ENCODE measurements at places on chromosomes 6 and 20. TPM values are rescaled to one million over a fixed set of nuclear protein-coding genes. Genes with fewer than 3 reads are reported as not detected.

- no peaks in the 10 kb centered on the region for H3K27me3 ChIP-seq
- H3K4me1 ChIP-seq: no peaks in the 10 kb centered on the region
- no peaks in the 10 kb centered on the region for H3K36me3 ChIP-seq
- no peak overlapping the region for H3K27ac ChIP-seq
- no peak overlapping the region for H3K4me3 ChIP-seq
- no peak for DNase-seq
Observed at GRCh38 chr6:69308584-69308983, 488.2 kb downstream of the LMBRD1 start.

GRCh38 chr6:168597471-168597875 lies 156.5 kb downstream of the SMOC2 start:
- no peaks in the 10 kb centered on the region for H3K36me3 ChIP-seq
- H3K27ac ChIP-seq: no peak overlapping the region
- no peak overlapping the region for H3K4me3 ChIP-seq
- DNase-seq: no peak
- H3K4me1 ChIP-seq: no peaks in the 10 kb centered on the region

The HLA-DRB1 gene
- total RNA-seq: 13.2 TPM

- H3K4me1 ChIP-seq: no peaks in the 10 kb centered on the region
- H3K27ac ChIP-seq: no peak overlapping the region
- H3K27me3 ChIP-seq: no peaks in the 10 kb centered on the region
- H3K4me3 ChIP-seq: no peak overlapping the region
Observed at GRCh38 chr6:114747995-114748625, 405.3 kb upstream of the HS3ST5 start.

GRCh38 chr6:130575971-130576370 lies 210.2 kb downstream of the TMEM200A start:
- H3K36me3 ChIP-seq: no peaks in the 10 kb centered on the region
- DNase-seq: no peak
- no peaks in the 10 kb centered on the region for H3K4me1 ChIP-seq
- no peaks in the 10 kb centered on the region for H3K27me3 ChIP-seq

- H3K4me3 ChIP-seq: no peak overlapping the region
- no peaks in the 10 kb centered on the region for H3K27me3 ChIP-seq
- no peaks in the 10 kb centered on the region for H3K36me3 ChIP-seq
- DNase-seq: no peak
Observed at GRCh38 chr6:130105996-130106704, 87.8 kb downstream of the L3MBTL3 start.

The NTSR1 gene
- 0.74 TPM for total RNA-seq

The TUBB1 gene
- 0.06 TPM for total RNA-seq

DNA sequence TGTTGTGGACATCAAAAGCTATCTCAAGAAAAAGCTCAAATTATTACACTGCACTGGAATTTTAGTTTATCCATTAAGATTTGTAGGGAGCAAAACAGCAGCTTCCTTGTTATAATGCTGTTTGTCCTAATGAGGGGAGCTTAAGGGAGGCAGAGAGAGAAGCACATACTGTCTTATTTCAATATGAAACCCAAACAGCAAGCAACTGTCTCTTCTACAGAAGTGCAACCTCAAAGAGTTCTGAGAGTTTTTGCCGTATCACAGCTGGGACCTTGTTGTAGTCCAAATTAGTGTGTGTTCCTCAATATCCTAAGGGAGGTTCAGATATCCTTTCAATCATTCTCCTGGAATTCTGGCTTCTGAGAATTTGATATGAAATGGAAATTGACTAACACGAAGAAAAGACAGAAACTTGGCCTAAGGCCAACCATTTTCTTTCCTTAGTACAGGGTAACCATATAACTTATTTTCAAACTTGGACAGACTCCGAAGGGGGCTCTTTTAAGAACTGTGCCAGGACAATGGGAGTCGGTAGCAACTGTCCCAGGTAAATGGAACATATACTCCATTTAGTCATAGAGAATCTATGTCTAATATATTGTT lies 149.3 kb upstream of the CCN2 start:
- DNase-seq: no peak
- H3K27ac ChIP-seq: no peak overlapping the region
- no peak overlapping the region for H3K4me3 ChIP-seq
- H3K27me3 ChIP-seq: no peaks in the 10 kb centered on the region
- H3K4me1 ChIP-seq: no peaks in the 10 kb centered on the region

DNA sequence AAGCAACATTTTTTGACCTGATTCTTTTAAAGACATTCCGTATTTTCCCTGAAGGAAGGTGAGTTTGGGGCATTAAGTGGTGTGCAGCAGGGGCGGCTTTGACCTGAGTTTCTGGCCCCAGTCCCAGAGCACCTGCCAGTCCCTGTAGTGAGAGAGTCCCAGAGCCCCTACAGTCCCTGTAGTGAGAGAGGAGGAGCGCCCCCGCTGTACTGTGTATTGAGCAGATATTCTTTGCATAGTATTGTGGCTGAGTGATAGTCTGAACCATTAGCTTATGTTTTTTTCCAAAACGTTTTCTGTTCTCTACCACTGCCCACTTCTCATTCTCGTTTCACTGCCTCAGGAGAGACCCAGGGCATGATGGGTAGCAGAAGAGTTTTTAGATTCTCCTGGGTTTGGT lies 17.2 kb upstream of the SH3BGRL2 start:
- H3K4me3 ChIP-seq: no peak overlapping the region
- no peaks in the 10 kb centered on the region for H3K4me1 ChIP-seq
- H3K27ac ChIP-seq: no peak overlapping the region
- no peak for DNase-seq
- no peaks in the 10 kb centered on the region for H3K27me3 ChIP-seq

GRCh38 chr20:20710443-20711315 lies 1.8 kb downstream of the RALGAPA2 start:
- peaks cover 38% of the 10 kb centered on the region for H3K4me1 ChIP-seq
- H3K27me3 ChIP-seq: no peaks in the 10 kb centered on the region
- DNase-seq: peak; percentile 59

- no peaks in the 10 kb centered on the region for H3K27me3 ChIP-seq
- H3K27ac ChIP-seq: no peak overlapping the region
- H3K36me3 ChIP-seq: no peaks in the 10 kb centered on the region
- H3K4me3 ChIP-seq: no peak overlapping the region
- DNase-seq: no peak
- no peaks in the 10 kb centered on the region for H3K4me1 ChIP-seq
Observed at GRCh38 chr6:34001706-34002621, 143.9 kb downstream of the GRM4 start.

DNA sequence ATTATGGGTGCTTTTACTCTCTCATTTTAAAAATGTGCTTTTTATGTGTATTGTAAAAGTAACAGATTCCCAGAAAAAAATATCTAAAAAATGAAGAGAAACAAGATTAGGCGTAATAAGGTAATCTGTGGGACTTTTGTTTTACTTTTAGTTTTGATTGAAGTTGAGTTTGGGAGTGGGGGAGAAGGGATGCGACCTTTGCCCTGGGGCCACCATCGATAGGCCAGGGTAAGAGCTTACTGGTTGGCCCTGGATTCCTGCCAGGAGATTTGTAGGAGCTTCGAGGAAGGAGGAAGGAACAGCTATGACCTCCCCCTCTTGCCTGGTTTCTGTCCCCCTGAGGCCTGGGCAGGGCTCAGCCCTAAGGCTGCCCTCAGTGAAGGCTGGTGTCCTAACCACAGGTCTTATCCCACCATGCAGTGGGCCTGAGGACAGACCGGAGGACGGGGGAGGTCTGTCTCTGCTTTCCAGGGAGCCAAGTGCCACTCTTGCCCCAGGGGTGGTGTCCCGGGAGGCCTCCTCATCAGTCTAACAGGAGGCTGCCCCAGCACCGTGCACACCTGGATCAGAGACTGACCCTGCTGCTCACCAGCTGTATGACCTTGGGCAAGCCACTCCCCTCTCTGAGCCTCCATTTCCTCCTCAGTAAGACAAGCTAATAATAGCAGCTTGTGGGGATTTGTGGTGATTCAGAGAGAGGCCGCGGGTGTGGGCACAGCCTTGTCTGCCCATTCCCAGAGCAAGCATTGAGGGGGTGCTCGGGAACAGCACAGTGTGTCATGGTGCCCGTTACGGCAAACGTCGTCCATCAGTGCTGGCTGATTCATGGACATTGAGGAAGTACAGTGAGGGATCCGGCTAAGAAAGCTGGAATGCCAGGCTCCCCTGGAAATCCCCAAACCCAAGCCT lies 21.2 kb downstream of the TGM2 start:
- peak overlapping the region; percentile 91 for H3K27ac ChIP-seq
- no peak overlapping the region for H3K4me3 ChIP-seq
- peaks cover 20% of the 10 kb centered on the region for H3K36me3 ChIP-seq
- H3K27me3 ChIP-seq: no peaks in the 10 kb centered on the region
- peak; percentile 73 for DNase-seq
- H3K4me1 ChIP-seq: peaks cover 4% of the 10 kb centered on the region

DNA sequence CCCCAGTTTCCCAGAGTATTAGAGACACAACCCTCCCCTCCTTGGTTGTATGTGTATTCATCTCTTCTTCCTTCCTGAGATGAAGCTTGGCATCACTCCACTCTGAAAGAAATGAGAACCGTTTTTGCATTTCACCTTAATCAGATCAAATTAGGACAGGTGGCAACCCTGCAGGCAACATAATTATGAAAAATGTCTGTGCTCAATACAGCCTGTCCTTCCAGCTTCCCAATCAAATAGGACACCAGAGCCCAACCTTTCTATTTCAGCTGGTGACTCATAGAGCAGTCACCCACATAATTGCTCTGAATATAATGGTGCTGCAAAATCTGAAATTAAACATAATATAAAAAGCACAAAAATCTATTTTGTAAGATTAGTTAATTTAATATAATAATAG lies 310.2 kb upstream of the AGPAT4 start:
- H3K4me3 ChIP-seq: no peak overlapping the region
- H3K36me3 ChIP-seq: no peaks in the 10 kb centered on the region
- DNase-seq: no peak
- H3K27me3 ChIP-seq: no peaks in the 10 kb centered on the region
- no peak overlapping the region for H3K27ac ChIP-seq
- no peaks in the 10 kb centered on the region for H3K4me1 ChIP-seq

DNA sequence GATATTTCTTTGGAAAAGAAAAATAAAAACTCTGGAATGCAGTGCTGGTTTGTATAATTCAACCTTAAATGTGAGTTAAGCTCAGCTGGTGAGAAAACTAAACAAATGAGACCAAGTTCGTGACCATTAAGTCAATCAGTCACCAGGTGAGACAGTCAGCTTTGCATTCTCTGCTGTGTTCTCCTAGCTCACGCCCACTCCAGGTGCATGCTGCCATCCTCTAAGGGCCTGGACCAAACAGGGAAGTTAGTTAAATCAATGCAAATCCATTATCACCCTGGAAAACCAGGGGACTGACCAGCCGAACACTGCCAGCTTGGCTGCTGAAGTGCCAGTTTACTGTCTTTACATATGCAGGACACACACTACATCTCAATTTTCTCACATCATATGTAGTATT lies 7.2 kb downstream of the TPBG start:
- H3K36me3 ChIP-seq: no peaks in the 10 kb centered on the region
- no peaks in the 10 kb centered on the region for H3K27me3 ChIP-seq
- H3K4me1 ChIP-seq: no peaks in the 10 kb centered on the region
- H3K27ac ChIP-seq: no peak overlapping the region
- H3K4me3 ChIP-seq: no peak overlapping the region
- DNase-seq: no peak

GRCh38 chr20:35286899-35287508 lies 2.4 kb upstream of the EIF6 start:
- no peaks in the 10 kb centered on the region for H3K27me3 ChIP-seq
- no peak overlapping the region for H3K4me3 ChIP-seq
- DNase-seq: no peak
- H3K36me3 ChIP-seq: no peaks in the 10 kb centered on the region
- H3K27ac ChIP-seq: no peak overlapping the region
- no peaks in the 10 kb centered on the region for H3K4me1 ChIP-seq

The RAET1E gene
- total RNA-seq: not detected

The C6orf58 gene
- not detected for total RNA-seq

The NKAIN2 gene
- total RNA-seq: not detected

- no peak overlapping the region for H3K27ac ChIP-seq
- no peaks in the 10 kb centered on the region for H3K36me3 ChIP-seq
- no peaks in the 10 kb centered on the region for H3K4me1 ChIP-seq
- H3K4me3 ChIP-seq: no peak overlapping the region
- no peaks in the 10 kb centered on the region for H3K27me3 ChIP-seq
Observed at GRCh38 chr6:12233693-12234571, 56.2 kb upstream of the EDN1 start.

- no peaks in the 10 kb centered on the region for H3K36me3 ChIP-seq
- DNase-seq: no peak
- no peak overlapping the region for H3K4me3 ChIP-seq
- no peaks in the 10 kb centered on the region for H3K4me1 ChIP-seq
Observed at GRCh38 chr6:1869308-1869707, 259.6 kb downstream of the FOXC1 start.

DNA sequence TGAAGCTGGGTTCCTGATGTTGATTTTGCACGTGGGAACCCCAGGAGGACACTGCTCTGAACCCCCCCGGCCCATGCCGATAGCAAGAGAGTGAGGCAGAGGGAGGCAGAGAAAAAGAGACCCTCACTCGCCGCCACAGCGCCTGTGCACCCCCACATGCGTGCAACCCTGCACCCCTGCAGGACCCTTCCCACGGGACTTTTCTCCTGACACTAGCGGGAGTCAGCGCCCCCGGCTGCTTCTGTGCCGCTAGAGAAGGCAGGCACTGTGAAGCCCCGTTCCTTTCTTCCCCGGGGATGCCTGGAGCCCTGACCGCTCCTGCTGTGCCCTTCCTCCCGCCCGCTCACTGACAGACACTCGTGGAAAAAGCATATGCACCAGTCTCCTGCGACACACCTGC lies 67.4 kb downstream of the GMPR start:
- H3K27ac ChIP-seq: no peak overlapping the region
- H3K4me1 ChIP-seq: no peaks in the 10 kb centered on the region
- DNase-seq: no peak
- no peak overlapping the region for H3K4me3 ChIP-seq

DNA sequence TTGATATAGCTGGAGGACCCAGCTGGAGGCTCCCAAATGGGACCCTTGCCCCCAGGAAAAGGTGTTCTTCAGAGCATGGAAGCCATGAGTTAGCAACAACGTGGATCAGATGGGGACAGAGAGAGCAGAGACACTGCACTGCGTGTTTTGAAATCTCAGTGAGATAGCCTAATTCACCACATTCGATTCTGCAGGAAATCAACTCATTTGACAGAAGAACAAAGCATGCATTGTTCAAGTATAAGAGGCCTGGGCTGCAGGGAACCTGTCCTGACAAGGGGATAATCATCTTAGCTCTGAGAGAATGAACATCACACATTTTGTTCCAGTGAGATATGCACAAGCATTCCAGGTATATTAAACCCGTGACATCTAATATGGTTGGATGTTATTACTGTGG lies 450.2 kb downstream of the CDH26 start:
- H3K4me1 ChIP-seq: no peaks in the 10 kb centered on the region
- no peaks in the 10 kb centered on the region for H3K36me3 ChIP-seq
- H3K27me3 ChIP-seq: no peaks in the 10 kb centered on the region
- no peak for DNase-seq
- no peak overlapping the region for H3K4me3 ChIP-seq

The KIAA0408 gene
- not detected for total RNA-seq

DNA sequence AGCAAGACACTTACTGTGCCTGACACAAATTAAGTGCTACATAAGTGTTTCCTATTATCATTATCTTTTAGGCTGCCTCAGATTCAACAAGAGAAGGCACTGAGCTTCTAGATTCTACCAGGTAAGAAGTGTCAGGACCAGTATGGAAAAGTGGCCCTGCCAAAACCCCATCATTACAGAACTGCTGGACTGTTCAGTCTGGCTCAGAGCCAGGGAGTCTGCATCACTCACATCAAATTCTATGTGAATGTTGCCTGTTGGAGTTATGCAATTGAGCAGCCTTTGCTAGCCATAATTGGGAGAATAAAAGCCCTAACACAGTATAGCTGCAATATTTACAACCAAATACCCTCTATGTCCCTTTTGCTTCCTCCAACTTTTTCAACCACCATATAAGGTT lies 70.9 kb downstream of the ATG5 start:
- H3K27me3 ChIP-seq: no peaks in the 10 kb centered on the region
- H3K36me3 ChIP-seq: no peaks in the 10 kb centered on the region
- H3K4me1 ChIP-seq: peaks cover 6% of the 10 kb centered on the region
- no peak overlapping the region for H3K4me3 ChIP-seq
- no peak overlapping the region for H3K27ac ChIP-seq

The HLA-F gene
- total RNA-seq: 30.2 TPM

The UBE2C gene
- total RNA-seq: 1.2 TPM
